ENCODE measurements at places on chromosomes 7 and 10.

DNA sequence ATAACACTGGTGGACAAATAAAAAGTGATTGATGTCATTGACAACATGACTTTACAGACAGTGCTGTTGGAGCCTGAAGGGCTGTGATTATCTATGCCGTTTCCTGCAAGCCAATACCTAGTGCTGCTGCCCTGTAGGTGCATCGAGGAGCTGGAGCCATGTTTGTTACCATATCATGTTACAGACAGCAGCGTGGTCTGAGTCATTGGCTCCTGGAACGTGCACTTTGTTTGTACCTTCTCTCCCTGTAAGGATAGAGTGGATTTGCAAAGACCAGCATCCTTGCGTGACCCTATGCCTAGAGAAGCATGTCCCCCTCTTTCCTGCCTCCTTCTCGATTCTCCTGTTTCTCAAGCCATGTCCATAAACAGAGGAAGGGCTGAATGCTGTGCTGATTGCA is 597.2 kb downstream of the TYW1 start:
- no peak for DNase-seq

DNA sequence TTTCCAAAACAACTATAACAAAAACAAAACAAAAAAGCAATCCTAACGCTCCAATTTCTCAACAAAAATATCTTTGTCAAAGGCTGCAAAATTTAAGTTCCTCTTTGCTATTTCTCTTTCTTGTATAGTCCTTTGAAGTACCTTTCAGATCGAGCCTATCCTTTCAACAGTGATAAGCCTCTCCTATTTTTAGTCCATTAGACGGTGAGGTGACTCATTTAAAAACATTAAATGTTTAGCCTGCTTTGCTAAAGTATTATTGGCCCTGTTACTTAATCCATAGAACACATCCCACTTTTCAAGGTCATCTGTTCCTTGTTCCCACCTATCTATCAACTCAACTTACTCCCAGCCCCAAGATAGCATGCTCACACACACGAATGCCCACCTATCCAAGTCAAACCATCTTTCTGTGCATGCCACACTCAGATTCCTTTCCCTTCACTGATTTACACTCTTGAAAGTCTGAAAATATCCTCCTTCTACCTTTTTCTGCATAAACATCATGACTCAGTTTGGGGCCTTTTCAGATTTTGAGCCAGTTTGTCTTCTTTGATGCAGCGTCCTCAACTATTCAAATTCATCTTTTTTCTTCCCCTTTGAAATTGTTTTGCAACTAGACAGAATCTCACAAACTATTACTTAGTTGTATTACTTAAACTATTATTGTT is 224.9 kb upstream of the TMEM229A start:
- DNase-seq = no peak

DNA sequence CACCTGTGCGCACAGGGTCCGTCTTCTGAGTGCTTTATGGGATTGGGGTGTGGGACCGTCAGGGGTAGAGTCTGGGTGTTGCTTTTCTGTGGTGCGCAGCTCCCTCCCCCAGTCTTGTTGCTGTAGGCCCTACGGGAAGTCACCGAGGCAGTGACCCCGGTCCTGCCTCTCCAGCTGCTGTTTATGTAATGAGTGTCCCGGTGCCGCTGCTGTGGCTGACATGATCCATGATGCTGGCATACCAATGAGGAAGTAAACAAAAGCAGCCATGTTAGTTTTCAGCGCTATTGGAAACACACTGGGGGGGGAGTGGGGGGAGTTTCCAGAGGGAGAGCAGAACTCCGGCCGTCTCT is 1.1 kb downstream of the TRIM8 start:
- no peak for DNase-seq

DNA sequence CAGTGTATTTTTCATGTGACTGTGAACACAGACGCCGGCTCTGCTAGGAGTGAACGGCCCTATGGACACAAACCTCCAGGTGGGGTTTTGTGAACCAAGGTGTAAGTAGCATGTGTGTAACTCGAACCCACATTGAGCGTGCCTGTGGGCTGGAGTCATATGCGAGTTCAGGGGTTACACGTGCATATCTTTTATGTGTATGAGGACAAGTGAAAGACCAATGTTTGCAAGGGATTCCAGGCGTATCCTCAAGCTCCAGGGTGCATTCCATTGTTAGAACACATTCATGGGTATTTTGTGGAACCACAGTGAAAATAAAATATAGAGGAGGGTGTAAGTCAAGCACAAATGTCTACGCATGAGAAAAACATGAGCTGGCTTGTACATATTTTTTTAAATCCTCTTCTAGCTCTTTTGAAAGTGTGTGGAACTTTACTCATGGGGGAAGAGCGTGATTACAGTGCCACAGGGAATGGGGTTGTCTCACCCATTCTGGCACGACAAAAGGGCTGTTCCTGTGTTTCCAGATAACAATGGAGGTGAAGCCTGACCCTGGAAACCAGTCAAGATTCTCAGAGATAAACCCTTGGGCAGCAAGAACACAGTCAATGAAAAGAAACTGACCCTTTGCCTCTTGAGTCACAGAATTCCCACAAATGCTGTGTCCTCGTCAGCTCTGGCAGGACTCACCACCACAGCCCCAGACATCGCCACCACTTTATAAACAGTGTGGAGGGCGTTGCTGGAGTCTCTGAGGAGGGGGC is 37.0 kb upstream of the GOT1 start:
- DNase-seq = no peak

DNA sequence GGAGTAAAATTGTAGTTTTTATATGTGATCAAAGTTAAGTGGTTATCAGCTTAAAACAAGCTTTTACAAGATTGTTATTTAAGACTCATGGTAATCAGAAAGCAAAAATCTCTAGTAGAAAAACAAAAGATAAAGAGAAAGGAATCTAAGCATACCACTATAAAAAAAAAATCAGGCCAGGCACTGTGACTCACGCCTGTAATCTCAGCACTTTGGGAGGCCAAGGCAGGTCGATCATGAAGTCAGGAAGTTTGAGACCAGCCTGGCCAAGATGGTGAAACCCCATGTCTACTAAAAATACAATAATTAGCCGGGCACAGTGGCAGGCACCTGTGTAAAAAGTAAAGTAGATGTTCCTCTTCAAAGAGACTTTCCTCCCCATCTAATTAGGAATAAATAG is 265.9 kb upstream of the NRP1 start:
- peak; percentile 90 for DNase-seq

GRCh38 chr7:134798155-134798554 is 18.7 kb downstream of the CALD1 start:
- DNase-seq = no peak

DNA sequence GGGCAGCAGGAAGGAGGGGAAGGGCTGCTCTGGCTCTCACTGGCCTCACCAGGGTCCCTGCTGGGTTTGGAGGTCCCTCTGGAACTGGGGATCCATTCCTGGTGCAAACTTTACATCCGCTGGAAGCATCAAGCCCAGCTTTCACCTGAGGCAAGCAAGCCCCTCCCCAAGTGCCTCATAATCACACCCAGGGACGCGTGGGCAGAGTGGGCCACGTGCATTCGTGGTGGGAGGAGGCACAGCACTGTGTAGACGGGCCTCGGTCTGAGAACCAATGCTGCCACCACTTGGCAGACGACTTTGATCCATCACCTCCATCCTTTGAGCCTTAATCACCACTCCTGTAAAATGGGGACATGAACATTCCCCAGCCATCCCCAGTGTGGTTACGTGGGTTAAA is 74.1 kb downstream of the VWA2 start:
- DNase-seq = no peak
